ENCODE measurements at places on chromosomes 2 and 18.

DNA sequence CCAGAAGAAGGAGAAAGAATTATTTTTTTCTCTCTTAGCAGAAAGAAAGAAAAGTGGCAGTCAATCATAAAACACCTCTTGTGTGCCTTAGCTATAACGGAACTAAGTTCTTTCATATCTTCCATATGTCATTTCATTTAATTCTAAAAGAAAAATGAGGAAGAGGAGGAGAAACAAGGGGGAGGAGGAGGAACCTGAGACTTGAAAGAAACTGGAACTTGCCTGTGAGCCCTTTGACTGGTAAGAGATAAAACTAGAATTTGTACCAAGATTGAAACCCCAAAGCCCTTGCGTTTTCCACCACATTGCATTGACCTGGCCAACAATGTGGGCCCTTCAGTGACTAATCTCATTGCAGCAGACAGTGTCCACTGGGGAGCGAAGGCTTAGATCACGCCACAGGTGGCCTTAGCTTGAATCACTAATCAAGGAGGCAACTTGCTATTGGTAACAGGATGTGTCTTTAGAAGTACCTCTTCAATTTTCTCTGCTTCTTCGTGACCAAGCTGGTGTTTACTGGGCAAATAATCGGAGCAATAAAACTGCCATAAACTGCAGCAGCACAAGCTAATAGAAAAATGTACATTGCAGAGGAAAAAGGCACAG is 307.9 kb downstream of the CLIP4 start:
- DNase-seq = no peak

DNA sequence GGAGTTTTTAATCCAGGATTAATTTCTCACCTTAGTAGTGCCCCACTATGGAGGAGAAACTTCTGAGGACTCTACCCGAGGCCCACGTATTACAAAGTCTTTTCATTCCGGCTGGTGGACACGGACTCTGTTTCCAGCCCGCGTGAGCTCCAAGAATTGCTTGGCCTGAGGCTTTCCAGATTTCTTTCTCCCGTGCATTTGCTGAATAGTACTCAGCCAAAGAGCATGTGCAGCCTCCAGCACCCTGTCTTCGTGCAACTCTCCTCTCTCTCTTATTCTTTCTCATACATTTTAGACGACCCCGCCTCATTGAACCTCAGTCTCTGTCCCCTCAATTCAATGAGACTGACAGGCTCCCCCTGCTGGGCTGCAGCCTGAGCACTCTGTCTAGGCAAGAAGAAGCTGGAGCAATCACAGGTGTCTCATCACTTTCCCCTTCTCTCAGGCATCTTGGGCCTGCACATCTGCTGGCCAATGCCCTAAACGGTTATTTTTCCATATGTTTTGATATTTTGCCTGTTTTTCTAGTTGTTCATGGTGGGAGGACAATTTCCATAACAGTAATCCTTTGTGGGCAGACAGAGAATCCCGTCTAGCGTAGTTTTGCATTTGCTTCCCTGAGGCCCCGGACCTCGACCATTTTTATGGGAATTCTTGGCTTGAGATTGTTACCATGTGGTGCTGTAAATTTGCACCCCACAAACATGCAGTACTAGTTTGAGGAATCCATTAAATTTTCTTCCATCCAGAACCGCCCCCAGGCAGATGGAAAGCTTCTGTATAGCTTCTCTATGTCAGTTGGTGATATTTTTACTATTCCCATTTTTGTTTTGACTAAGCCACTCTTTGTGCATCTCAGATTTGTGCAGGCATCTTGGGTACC is 50.1 kb upstream of the LPIN2 start:
- DNase-seq = peak; percentile 47

- DNase-seq = no peak
These were observed 61.7 kb upstream of the DTNA start for GRCh38 chr18:34648269-34648985.

DNA sequence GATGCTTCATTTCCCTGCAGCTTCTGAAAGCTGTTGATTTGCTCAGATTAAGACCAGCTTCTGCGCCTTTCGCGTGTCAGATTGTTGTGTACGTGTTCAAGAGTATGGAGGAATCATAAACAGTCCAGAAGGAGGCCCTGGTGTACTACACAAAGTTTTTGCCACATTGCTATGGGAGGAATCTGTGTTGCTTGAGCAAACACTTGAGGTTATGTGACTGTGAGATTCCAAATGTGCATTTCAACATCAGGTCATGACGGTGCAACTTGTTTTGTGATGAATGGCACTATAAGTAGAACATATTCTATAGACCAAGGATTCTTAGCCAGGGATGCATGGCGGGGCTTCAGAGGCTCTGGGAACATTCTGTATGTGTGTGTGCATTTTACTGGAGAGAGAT is 35.0 kb downstream of the SRSF7 start:
- DNase-seq = peak; percentile 29

DNA sequence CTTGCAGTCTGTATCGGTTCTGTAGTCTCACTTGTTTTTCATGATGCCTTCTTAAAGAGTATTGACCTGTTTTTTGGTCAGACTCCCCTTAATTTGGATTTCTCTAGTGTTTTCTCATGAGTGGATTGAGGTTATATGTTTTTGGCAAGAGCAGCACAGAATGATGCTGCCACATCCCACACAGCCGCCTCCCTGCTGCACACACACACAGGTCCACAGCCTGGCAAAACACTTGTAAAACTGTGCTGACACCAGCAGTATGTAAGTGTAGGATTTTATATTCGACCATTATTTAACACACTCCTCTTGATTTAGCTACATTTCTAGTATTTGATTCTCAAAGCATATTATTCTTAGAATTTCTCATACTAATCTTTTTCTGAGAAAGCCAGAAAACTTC is 68.1 kb downstream of the ITGB1BP1 start:
- no peak for DNase-seq

DNA sequence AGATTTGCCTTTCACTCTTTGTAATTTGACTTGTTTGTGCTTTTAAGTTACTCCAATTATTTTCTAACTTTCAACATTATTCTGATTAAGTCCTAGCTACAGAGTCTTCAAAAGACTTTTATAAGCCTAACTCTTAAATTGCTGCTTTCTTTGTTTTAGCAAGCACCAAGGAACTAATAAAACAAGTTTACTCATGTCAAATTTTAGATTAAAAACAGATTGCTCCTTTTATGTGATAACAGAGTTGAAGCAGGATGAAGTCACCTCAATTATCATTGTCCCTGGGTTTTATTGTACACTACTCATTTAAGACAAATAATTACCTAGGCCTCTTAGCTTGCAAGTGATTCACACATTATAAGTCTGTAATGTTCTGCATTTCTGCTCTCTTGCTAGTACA is 678.4 kb downstream of the ERBB4 start:
- DNase-seq = no peak

- DNase-seq = no peak
These were observed 118.9 kb upstream of the CCDC150 start for GRCh38 chr2:196520605-196521004.
